ENCODE measurements at places on chromosomes 4 and X.

DNA sequence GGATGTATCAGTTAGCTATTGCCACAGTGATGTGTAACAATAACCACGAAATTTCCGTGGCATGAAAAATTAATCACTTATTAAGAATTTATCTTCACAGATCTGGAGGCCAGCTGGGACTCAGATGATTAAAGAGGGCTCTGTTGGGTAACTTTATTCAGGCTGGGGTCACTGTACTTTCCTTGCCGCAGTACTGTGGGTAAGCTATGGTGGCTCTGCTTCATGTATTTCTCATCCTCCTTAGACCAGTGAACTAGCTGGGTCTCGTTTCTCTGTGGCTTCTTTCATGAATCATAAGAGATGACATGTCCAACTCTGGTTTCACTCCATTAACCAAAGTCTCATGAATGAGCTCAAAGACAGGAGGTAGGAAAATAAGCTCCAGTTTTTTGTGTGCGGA is 13.5 kb downstream of the TEX13B start:
- peak; percentile 7 for DNase-seq

DNA sequence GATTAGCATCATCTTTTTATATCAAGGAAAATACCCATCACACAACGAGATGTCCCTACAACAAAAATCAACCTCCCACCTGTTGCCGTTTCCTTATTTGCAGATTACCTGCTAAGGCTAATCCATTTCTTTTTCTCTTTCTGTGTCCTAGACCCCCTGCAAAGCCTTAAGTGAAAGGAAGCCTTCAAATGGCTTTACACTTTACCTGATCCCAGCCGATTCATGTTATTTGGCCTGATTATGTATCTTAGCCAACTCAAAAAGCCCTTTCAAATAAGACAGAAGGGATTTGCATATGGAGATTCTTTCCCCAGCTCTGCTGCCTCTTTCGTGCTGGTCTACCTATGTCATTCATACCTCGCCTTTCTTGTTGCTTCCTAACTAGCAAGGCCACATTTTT is 14.4 kb downstream of the ABCG2 start:
- DNase-seq, result no peak

DNA sequence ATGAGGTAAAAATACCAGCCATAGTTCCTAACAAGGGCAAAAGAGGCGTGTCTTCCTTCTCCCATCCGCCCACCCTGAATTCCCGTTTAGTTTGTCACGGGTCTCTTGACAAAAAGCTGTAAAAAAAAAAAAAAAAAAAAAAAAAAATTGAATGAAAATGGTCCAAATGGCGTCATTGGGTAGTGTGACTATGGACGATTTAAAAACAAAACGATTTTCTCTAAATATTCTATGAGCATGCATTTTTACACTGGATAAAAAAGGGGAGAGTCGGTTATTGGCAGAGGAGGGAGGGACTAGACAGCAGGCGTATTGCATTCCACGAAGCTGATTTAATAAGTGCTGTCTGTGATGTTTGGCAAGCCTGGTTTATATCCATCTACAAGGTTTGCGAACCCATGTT is at the start of gene FAM133A:
FAM133A (plus strand) TSS at position 338 of the 403 bp plus-strand sequence. CDS start 35,214 bp downstream, outside the sequence.
- DNase-seq, result no peak

DNA sequence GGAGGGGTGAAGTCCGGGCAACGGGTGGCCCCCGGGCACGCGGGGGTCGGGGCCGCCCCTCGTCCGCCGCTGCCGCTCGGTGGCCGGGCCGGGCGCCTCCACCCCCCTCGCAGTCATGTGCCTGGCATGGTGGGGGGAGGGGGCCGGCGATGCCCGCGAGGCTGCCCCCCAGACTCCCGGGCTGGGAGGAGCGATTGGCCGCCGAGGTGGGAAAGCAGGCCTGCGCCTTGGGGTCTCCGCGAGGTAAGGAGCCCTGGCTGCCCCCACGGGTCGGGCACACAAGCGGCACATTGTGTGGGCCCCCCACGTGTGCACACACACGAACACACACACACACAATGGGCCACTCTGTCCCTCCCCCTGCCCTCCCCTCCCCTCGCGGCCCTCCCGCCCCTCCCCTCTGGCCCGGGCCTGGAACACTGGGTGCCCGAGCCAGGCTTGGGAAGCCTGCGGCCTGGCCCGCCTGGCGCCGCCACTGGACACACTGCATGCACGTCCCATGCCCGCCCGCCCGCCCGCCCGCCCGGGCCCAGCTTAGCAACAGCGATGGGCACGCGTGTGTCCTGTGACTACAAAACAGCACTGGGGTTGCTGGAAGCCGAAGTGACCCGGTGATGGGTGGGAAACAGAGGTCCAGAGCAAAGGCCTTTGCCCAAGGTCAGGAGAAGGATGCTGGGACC is 1.3 kb downstream of the SLC6A8 start:
- no peak for DNase-seq

DNA sequence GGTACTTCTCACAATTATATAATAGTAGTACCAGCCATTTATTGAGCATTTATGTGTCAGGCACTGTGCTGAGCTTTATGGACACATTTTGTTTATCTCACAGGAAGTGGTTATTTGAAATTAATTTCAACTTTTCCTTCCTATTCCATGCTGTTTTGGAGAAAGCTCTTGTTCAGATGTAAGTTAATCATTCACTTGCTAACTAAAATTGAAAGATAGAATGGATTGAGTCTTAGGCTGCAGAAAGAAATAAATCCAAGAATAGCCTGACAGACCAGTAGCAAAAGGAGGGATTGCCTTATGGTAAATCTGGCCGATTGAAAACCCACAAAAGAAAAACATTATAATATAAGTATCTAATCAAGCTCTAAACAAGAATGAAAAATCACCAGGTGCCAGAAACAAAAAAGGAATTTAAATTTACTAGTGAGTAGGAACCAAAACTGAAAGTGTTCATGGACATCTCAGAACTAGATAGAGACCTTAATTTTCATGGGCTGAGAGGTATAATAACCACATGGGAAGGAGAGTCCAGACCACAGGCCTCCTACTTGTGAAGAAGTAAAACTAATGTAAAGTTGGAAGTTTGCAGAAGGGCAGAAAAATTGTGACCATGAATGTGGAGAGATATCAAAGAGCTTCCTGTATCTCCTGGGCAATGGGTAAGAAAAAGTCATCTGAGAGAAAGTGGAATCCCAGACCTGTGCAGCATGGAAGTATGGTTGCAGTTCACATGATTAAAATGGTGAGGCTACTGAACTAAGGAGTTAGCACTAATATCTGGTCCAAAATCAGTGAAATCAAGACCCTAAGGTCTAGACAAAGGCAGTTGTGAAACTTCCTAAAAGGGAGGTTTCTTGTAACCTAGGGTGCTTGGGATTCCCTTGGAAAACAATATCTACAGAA is 38.0 kb downstream of the RADX start:
- no peak for DNase-seq

- no peak for DNase-seq
Observed at GRCh38 chr4:95363966-95364365, 184.8 kb downstream of the UNC5C start.

DNA sequence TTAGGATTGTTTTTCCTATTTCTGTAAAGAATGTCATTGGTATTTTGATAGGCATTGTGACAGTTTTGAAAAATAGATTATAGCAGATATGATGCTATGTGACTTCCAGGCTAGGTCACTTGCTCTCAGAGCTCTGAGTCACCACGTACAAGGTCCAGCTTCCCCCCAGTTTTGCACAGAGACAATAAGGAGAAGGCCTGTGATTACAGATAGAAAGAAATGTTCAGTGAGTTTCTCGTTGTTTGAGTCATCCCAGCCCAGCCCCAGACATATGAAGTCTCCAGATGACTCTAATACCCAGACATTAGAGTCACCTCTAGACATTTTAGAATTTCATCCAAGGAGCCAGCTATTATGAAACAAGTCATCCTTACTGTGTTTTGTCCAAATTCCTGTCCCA is 57.2 kb downstream of the MFAP3L start:
- no peak for DNase-seq

GRCh38 chr4:168725930-168726329 is 229.1 kb downstream of the PALLD start:
- DNase-seq, result no peak

GRCh38 chrX:119518371-119518770 is 46.8 kb downstream of the STEEP1 start:
- DNase-seq, result no peak

GRCh38 chr4:96037705-96038104 is 197.8 kb downstream of the PDHA2 start:
- DNase-seq, result no peak

GRCh38 chr4:2478229-2478628 is 9.3 kb downstream of the RNF4 start:
- DNase-seq, result no peak

DNA sequence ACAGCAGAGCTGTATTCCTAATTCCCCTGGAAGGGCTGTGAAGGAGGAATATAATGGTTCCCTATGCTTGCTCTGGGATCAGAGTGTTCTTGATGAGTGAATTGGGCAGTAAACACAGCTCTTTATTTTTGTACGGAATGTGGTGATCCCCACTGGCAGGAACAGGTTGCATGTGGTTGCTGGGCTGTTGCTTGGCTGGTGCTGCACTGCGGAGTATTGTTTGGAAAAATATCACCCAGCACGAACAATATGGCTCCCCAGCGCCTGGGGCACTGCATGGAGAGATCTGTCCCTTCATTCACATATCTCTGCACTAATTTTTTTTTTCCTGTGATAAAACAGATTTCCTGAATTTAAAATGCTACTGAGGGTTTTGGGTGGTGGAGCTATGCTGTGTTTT is 119.7 kb downstream of the MGST2 start:
- no peak for DNase-seq

GRCh38 chr4:156962528-156962974 is 9.0 kb downstream of the PDGFC start:
- DNase-seq, result no peak

- no peak for DNase-seq
Observed at GRCh38 chr4:6217716-6218381, 17.5 kb upstream of the JAKMIP1 start.

- no peak for DNase-seq
Observed at GRCh38 chr4:116453127-116453526, 632.2 kb downstream of the TRAM1L1 start.

DNA sequence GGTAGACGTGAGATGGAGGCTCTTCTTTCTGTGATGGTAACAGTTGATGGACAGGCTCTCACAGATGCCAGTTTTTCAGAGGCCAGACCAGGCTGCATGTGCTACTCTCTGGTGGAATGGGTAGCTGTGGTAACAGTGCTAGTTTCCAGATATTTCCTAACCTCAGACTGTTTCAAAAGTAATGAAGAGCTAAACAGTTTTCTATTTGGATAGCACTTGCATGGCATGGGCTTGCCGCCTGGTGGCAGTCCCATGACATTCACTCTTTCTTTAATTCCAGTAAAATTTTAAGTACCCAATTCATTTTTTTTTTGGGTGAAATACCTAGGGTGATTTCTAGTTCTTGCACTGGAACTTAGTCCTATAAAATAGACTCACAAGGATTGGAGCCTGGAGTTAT is 220.2 kb upstream of the MAD2L1 start:
- DNase-seq, result no peak

GRCh38 chr4:108590776-108591175 is 29.6 kb upstream of the RPL34 start:
- DNase-seq, result no peak

DNA sequence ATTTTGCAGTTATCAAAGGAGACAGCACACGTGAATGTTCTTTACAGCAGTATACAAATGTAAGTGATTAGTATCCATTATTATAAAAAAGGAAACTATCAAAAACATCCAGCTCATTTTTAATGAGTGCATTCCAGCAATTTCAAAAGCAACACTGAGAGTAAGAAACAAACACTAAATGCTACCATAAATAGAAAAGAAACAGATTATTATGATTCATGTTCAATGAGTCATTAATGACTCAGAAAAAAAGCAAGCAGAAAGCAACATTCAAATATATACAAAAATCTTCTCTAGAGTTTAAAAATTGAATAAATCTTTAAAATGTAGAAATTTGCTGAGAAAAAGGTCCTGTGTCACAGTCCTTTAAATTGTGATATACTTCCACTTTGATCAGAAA is 346.5 kb upstream of the FMR1 start:
- no peak for DNase-seq

- DNase-seq, result peak; percentile 26
Observed at GRCh38 chr4:125303821-125304220, 10.9 kb upstream of the FAT4 start.

GRCh38 chr4:185941461-185941860 is 127.5 kb upstream of the TLR3 start:
- no peak for DNase-seq

GRCh38 chr4:36351082-36351666 is 69.8 kb downstream of the DTHD1 start:
- no peak for DNase-seq

- no peak for DNase-seq
Observed at GRCh38 chrX:8274170-8274569, 103.1 kb upstream of the VCX2 start.

DNA sequence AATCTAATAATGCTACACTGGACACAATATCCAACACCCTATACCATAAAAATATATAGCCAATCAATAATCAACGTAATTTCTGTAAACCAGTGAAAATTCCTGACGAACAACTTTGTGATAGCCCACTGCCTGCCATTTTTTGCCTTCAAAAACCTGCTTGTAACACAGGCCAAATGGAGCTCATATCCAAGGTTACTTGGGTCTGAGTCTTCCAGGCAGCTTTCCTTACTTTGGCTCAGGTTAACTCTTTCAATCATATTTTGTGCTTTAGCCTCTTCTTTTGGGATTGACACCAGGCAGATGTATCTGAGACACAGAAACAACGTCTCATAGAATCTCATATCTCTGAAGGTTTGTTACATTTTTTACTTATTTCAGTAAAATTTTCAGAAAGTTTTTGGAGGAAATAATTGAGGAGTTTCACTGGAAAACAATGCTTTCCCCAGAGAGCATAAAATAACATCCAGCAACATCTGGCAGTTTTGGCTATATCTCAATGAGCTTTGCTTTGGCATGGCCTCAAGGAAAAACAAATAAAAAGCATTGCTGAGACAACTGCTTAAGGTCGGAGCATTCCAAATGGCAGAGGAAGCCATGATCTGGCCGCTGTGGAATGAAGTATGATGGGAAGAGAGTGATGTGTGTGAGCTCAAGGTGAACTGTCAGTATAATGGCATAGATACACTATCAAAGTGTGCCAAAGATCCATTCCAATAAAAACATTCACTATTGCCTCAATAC is 162.9 kb upstream of the SPIN4 start:
- no peak for DNase-seq

DNA sequence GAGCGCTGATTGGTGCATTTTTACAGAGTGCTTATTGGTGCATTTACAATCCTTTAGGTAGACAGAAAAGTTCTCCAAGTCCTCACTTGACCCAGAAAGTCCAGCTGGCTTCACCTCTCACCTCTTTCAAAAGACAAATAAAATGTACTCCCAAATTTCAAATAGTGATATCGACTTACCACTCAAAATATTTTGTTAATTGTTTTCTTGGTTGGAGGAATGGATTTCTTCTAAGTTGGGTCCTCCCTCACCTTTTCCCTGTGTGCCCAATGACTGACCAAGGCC is 338.4 kb upstream of the KLF3 start:
- DNase-seq, result no peak

GRCh38 chr4:28686618-28687017 is 1826.0 kb downstream of the STIM2 start:
- DNase-seq, result no peak

GRCh38 chr4:78496021-78496643 is 55.4 kb upstream of the ANXA3 start:
- DNase-seq, result no peak

Measured in kidney epithelial cell (primary cell).